Activated naive CD4-positive, alpha-beta T cell treated with anti-CD3 and anti-CD28 coated beads, Interleukin-2, amount 10 ng/mL, durations not matched to agents 5 hours and 36 hours (primary cell): ENCODE measurements at places on chromosomes 7 and 10. TPM values are rescaled to one million over a fixed set of nuclear protein-coding genes. Genes with fewer than 3 reads are reported as not detected.

Gene NKX2-3
- total RNA-seq = not detected

Gene CYP3A4
- total RNA-seq = not detected

Gene SFRP4
- not detected for total RNA-seq

Gene SPDYE11
- not detected for total RNA-seq

Gene UPK3BL1
- total RNA-seq = 19.0 TPM

Gene AQP1
- 0.08 TPM for total RNA-seq

Gene ADD3
- 433 TPM for total RNA-seq

Gene ACTR3C
- 9.1 TPM for total RNA-seq

Gene TMEM140
- total RNA-seq = 20.1 TPM

Gene PLAU
- 0.48 TPM for total RNA-seq

Gene LOXL4
- total RNA-seq = not detected

Gene FAM241B
- 6.1 TPM for total RNA-seq

Gene FOXP2
- total RNA-seq = not detected
